ENCODE measurements at places on chromosomes 7 and 10.

- peak; percentile 53 for DNase-seq
Measured at GRCh38 chr10:131874991-131875451, 25.8 kb upstream of the PPP2R2D start.

- DNase-seq = no peak
Measured at GRCh38 chr7:73976761-73977618, 51.0 kb upstream of the ELN start.

- no peak for DNase-seq
Measured at GRCh38 chr7:30557245-30557644, 37.4 kb upstream of the GARS1 start.

DNA sequence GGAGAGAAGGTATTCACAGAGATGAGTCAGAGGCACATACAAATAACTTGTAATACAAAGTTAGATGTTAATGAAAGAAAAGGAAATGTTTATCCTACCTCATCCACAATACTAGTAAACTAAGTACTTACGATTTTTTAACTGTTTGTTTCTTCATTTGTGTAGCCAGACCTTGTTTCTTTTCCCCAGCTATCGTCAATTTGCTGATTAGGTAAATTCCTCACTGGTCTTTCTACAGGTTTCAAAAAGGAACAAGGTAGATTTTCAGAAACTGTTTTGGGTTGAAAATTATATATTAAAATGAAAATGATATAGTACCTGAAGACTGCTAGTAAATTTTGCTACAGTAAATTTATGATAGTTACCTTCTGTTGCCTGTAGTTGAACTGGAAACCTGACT lies 56.6 kb downstream of the PON1 start:
- peak; percentile 17 for DNase-seq

- no peak for DNase-seq
Measured at GRCh38 chr7:15166620-15167019, 264.1 kb upstream of the DGKB start.
